ENCODE measurements at places on chromosomes 4 and X.

- DNase-seq: no peak
These were observed 25.4 kb downstream of the FGFBP1 start for GRCh38 chr4:15912961-15913630.

DNA sequence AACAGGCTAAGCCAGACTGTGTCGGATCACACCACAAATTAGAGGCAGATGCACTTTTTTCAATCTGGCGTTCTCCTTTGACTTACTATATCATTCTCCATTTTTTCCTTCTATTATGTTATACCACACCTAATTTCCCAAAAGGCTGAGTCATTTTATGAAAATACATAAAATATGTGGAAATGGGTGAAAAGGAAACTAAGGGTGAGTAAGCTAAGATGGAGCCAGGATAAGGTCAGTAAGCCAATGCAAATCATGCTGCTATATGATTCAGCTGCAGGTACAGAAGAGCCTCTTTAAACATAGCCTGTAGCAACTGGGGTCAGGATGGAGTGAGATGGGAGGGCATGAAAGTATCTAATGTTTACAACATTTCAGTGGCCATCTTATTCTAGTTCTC lies 94.0 kb upstream of the TEX13A start:
- DNase-seq: no peak

- no peak for DNase-seq
These were observed 231.3 kb downstream of the INPP4B start for GRCh38 chr4:142614621-142615323.

GRCh38 chr4:119005928-119006460 lies 117.3 kb downstream of the SYNPO2 start:
- no peak for DNase-seq

DNA sequence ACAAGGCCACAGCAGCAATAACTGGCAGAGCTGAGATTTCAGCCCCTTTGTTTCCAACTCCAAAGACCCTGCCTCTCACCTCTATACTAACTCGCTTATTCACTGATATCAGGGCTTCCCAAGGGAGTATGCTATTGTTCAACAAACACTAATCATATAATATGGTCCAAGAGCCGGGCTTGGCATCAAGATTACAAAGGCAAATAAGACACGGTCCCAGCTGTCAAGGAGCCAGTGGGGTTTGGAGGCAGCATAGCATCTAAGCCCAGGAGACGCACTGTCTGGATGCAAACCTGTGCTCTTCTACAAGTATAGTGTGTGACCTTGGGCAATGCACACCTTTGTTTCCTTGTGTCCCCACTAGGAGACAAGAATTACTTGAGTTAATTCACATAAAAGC lies 28.7 kb downstream of the PAPSS1 start:
- DNase-seq: no peak

DNA sequence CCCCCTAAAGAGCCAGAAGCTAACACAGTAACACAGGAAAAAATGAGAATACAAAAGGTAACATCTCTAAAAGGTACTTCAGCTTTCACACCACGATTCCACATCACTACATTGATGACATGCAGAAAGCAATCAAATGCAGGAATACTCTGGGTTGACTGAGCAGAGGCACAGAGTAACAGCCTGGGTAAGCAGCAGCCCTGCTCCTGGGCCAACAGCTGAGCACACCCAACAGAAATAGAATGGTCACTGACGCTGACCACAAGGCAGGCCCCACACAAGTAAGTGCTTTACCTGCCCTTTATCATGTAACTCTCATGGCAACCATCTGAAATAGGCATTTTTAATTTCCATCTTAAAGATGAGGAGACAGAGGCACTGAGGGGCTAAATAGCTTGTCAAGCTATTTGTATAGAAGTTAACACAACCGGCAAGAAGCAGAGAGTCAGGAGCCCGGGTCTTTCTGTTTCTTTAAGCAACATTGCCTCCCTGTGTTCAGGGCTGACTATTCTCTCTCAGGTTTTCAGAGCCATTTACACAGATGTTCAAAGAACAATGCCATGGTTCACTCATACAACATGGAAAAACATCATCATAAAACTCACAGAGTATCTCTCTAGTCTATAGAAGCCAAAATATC lies 168.9 kb downstream of the ZNF674 start:
- DNase-seq: peak; percentile 22

GRCh38 chr4:125013891-125014290 lies 300.9 kb upstream of the FAT4 start:
- DNase-seq: no peak

DNA sequence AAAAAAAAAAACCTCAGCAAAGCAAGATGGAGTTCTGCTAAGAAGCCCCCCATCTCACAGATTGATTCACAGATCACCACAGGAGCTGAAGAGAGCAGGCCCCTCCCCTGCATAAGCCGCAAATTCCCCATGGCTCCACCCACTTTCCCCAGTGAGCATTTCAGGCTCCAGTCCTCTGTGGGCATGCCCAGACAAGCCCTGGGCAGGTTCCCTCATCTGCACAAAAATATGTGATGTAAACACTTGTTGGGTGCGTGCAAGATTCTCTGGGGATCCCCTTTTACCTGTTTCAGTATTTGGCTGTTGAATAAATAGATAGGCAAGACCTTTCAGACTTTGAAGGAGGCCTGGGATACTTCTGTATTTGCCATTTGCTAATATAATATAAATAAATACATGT lies 514.3 kb downstream of the PCDH7 start:
- DNase-seq: no peak

- no peak for DNase-seq
These were observed 149.0 kb upstream of the SCML1 start for GRCh38 chrX:17588303-17588702.

GRCh38 chrX:30680618-30681017 lies 27.4 kb downstream of the GK start:
- no peak for DNase-seq

GRCh38 chrX:431056-431455 lies 44.3 kb upstream of the PPP2R3B start:
- DNase-seq: no peak

DNA sequence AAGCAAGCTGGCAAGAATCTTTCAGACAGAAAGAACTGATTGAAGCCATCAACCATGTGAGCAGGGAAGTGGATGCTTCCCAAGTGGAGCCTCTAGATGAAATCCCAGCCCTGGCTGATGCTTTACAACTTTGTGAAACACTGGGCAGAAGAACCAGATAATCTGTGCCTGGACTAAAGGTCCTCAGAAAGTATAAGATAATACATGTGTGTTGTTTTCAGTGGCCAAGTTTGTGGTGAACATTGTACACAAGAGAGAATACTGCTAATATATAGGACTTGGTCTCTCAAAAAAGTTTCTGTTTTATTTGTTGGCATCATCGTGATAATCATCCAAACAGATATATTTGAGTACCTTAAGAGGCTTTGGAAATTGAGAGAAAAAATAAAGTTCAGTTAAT lies 1367.8 kb upstream of the IGFBP7 start:
- DNase-seq: no peak

DNA sequence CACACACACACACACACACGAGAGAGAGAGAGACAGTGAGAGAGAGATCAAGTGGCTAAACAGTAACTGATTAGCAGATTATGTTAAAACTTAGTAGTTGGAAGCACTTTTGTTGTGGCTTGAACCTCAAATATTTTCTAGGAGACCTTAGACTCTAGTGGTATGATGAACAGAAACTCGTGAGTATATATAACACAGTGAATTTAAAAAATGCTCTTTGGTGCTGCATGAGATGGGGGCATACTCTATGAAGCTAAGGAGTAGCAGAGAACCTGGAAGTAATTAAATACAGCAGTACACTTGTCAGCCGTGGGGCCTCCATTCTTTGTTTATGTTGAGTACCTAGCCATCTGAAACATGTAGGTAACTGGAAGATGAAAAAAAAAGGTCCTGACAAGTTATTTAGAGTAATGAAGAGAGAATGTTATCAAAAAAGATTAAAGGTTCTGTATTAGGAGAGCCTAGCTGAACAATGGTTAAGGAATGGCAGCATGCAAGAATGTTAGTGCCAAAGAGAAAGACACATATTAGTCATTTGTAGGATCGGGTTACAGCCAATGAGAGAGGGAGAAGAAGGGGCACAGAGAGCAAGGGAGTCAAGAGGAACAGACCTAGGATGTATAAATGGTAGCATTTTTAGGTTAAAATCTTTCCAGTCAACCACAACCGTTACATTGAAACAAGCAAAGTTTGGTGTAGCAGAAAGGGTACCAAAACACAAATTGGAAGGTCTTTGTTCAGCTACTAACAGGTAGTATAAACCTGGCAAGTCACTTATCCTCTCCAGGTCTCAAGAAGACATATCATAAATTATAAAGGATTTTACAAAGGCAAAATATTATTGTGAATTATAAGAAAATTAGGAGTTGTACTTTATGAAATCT lies 316.7 kb upstream of the DIPK2B start:
- DNase-seq: no peak

GRCh38 chr4:164731827-164732474 lies 22.0 kb upstream of the SMIM31 start:
- peak; percentile 35 for DNase-seq

- no peak for DNase-seq
These were observed 303.9 kb upstream of the GATB start for GRCh38 chr4:152064753-152065152.

DNA sequence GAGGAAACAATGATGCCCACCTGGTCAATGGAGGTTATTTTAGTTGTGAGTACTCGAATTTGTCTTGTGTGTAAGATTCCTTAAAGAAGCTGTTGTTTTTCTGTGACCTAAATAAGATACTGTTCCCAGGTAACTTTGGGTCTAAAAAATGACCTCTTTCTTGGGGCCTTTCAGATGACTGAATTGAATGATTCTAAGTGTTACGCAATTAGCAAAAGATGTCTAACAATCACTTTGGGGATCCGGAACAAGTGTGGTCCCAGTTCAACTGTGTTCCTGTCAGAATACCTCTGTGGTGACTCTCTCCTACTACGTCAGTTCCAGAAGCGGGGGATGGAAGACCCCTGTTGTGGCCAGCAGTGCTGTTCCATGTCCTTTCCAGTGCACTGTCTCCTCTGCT lies 99.4 kb downstream of the FRAS1 start:
- DNase-seq: no peak

GRCh38 chr4:576245-576821 lies at the start of gene TMEM271:
Gene TMEM271 (minus strand): TSS chr4:576295. CDS start chr4:576062, 233 bp downstream.
- no peak for DNase-seq

- DNase-seq: no peak
These were observed 3.9 kb downstream of the SHISA3 start for GRCh38 chr4:42401171-42401570.

GRCh38 chrX:106707771-106708454 lies 18.6 kb upstream of the RNF128 start:
- DNase-seq: no peak

DNA sequence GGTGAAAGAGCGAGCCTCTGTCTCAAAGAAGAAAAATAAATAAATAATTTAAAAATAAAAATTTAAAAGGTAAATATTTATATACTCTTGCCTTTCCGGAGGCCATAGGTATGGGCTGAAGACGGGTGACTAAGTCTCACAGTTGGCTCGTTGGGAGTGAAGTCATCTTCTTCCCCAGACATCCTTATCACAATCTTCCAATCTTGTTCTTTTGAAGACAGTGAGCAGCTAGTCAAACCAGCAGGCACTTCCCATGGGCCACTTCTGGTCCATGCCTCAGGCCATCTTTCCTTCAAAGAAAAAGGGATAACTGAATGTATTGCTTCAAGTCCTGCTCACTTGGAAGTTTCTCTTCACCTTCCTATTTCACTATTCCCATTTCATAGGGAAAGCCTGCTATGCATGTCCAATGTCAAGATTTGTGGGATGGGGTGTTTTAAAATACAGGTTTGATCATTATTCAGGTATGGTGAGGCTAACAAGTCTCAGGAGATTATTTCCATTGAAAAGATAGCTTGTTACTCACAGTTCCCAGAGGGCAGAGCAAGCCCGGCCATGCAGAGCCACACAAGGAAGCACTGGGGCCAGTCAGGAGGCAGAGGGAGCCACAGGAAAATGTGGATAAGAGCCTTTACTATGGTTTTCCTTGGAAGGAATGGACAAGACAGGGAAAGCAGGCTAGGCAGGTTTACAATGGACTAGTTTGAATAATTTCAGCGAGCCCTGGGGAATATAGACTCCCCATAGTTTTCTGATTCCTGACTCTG lies 33.3 kb upstream of the VCX2 start:
- no peak for DNase-seq

DNA sequence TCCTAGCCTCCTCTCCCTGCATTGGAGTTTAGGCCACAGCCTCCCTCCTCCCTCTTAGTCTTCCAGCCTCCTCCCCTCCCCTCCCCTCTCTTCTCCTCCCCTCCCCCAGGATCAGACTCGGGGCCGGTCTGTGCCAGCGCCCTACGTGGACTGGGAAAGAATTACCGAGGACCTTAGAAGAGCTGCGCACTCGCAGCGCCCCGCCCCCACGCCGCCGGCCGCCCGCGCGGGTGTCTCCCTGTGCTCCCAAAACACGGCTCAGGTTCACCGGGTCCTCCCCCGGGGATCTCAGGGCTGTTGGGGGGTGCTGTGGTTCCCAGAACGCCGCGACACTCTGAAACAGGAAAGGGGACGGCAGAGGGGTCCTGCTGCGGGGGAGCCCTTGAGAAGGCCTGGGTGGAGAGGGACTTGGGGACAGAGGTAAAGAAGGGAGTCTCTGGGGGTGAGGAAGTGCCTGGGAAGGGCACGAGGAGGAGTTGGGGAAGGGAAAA lies 122.3 kb upstream of the TBL1X start:
- DNase-seq: peak; percentile 49

DNA sequence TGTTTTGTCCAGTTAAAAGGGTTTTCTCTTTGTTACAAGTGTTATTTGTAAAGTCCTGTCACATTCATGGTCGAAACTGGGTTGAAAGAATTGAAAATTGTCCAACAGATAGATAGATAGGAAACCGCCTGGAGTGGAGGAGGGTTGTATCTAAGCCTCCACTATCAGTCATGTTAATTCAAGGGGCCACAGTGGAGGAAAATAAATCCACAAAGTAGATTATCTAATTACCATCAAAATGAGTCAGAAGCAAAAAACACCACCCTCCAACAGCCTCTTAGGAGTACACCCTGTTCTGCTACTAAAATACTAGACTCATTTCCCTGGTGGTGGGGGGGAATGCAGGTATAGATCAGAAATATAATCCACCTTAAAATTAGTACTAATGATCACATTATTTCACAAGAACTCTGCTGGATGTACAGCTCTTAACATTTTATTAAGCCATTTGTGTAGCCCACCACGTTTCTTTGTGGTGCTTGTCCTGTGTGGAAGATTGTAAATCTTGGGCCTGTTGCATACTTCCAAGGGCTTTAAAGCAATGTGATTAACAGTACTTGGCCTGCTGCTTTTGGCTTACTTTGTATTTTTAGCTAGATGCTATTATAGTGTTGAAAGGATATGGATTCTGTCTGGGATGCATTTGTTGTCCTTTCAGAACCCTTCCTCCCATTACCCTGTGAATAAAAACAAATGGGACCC lies 26.8 kb downstream of the RBBP7 start:
- DNase-seq: no peak

All from activated naive CD4-positive, alpha-beta T cell treated with anti-CD3 and anti-CD28 coated beads, Interleukin-2, amount 50 U/mL, for 16 hours (primary cell).